ENCODE measurements at places on chromosomes 7 and 10. TPM values are rescaled to one million over a fixed set of nuclear protein-coding genes. Genes with fewer than 3 reads are reported as not detected.

DNA sequence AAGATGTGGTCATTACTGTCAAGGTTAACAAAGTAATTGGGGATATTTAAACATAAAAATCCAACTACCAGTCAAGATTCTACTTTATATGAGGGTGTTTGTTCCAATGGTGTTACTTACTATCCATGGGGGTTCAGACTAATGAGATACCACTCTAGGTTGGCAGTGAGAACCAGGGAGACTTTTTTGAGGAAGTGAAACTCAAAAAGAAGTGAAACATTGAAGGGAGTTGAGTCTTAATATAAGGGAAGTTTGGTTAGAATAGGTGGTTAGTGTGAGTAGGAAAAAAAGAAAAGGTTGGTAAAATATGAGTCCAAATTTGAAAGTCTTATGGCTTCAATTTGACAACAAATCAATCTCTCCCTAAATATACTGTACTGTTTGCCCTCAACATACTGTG lies 123.6 kb upstream of the ANK3 start:
- DNase-seq = no peak

PLXDC2 gene
- 0.53 TPM for total RNA-seq

ZCCHC24 gene
- 5.7 TPM for total RNA-seq

BTBD16 gene
- total RNA-seq = 0.78 TPM

GRCh38 chr7:157542068-157543021 lies 205.5 kb downstream of the DNAJB6 start:
- DNase-seq = no peak

- DNase-seq = no peak
Observed at GRCh38 chr10:6348096-6348874, 145.6 kb downstream of the PFKFB3 start.

RBP4 gene
- not detected for total RNA-seq

DNA sequence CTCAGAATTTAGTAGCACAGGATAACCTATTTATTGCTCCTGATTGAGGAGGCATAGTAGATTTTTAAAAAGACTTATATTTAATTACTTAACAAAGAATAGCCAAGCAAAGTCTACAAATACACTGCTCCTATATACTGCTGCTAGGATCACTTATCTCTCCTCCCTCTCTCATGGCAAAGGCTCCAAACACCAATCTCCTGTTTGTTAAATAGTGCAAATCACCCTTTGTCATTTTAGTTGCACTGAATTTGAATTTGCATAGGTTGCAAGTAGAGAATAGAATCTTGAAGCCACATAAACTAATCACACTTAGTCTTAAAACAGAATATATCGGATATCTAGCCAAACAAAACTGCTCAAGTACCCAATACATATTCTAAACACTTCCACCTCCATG lies 219.1 kb upstream of the LRRN3 start:
- no peak for DNase-seq

DNA sequence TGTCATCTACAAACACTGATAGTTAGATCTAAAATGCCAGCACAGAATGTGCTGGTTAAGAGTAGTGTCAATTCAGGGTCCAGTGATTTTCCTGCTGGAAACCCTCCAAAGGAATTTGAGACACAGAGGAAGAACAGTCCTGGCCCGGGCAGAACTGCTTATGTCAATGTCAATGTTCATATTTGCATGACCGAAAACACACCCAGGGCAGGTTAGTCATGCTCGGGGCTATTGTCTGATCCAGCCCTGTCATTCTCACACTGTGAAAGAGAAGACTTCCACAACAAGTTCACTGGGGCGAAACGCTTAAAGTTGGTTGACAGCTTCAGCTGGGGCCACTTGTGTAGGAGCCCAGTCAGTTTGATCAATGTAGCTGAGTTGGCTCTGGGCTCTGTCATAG lies 139.3 kb downstream of the C1GALT1 start:
- no peak for DNase-seq

- no peak for DNase-seq
Observed at GRCh38 chr7:89621925-89622641, 532.2 kb upstream of the STEAP1 start.

- no peak for DNase-seq
Observed at GRCh38 chr10:34624323-34625153, 190.6 kb downstream of the PARD3 start.

- peak; percentile 76 for DNase-seq
Observed at GRCh38 chr7:143263266-143264195, at the start of gene GSTK1. GSTK1 (plus strand) TSS chr7:143263441; CDS start chr7:143263514, 73 bp downstream.

KLHL7 gene
- 29.0 TPM for total RNA-seq

GARIN1A gene
- total RNA-seq = 3.6 TPM

HTR7 gene
- total RNA-seq = 0.22 TPM

- peak; percentile 1 for DNase-seq
Observed at GRCh38 chr10:130495891-130496636, 359.9 kb downstream of the GLRX3 start.

GRCh38 chr10:11064832-11065231 lies 47.2 kb downstream of the CELF2 start:
- DNase-seq = no peak

GRCh38 chr10:70913191-70913892 lies 25.0 kb upstream of the PCBD1 start:
- DNase-seq = no peak

DNA sequence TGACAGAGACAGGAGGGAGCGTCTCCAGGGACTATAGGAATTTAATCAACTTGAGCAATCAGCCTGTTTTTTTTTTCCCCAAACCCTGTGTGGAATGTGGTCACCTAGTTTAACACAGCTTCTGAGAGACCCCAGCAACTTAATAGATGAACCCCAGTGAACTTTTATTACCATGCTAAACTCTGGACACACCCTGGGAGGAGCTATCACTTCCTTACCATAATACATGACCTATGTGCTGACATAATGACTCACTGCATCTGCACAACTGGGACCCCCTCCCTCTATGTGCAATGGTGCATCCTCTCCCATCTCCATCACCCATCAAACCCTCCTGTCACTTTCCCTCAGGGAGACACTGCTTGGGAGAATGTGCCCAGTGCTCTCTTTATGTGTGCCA lies 83.7 kb downstream of the EPC1 start:
- DNase-seq = peak; percentile 22

CCDC201 gene
- total RNA-seq = not detected

DNA sequence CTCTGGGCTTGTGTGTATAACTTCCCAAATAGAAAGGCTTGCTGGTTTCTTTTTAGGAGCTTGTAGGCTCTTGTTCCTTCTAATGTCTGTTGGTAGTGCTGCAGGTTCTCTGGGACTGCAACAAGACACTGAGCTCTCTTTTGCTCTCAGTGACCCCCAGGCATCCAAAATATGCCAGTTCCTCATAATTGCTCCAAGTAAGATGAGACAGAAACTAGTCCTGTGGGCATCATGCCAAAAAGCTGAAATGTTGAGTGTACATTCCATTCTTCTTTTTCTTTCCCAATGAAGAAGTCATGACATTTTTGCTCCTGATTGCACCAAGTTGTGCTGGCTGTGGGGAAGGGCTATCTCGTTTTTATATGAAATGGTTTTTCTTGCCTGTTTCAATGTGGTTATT lies 7.1 kb upstream of the BTBD16 start:
- no peak for DNase-seq

GPR22 gene
- total RNA-seq = not detected

DNA sequence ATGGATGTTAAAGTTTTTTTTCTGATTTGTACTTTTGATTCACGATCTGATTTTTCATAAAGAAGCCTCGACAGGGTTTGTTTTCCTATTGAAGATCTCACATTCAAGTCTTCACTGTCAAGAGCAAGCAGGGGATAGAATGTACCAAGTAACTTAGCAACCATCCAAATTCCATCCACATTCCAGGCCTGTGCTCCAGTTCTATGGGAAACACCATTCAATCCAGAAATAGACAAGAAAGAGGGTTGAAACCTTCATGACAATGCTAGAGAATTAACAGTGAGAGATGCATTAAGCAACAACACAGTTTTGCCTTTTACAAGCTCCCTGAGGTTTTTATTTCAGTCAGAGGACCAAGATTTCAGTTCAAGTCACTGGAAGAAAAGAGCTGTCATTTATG lies 300.2 kb downstream of the NEBL start:
- DNase-seq = no peak

PNLIPRP2 gene
- not detected for total RNA-seq

DNA sequence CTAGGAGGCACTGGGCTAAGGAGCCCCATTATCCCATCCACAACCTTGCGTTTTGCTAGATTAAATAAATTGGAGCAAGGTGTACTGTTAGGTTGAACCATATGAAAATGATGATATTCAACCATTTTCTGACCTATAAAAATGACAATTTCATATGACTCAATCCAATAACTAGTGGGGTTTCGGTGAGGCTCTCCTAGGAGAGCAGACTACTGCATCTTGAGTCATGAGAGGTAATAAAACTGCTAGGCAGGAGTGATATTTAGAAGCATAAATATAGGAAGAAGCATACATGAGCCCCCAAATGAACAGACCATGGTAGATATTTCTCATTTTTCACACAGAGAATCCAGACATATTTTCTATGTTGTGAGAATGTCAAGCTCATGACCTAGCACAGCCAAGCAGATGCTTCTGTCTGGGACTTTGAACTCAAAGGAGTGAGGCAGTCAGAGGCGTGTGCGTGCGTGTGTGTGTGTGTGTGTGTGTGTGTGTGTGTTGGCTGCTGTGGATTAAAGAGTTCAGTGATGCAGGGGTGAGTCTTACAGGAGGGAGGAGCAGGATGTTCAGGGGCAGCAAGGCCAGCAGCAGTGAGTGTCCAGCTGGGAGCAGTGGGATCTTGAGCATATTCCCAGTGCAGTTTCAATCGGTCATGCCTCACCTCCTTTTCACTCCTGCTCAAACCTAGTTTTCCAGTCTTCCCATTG lies 17.8 kb upstream of the WDR11 start:
- DNase-seq = no peak

DNA sequence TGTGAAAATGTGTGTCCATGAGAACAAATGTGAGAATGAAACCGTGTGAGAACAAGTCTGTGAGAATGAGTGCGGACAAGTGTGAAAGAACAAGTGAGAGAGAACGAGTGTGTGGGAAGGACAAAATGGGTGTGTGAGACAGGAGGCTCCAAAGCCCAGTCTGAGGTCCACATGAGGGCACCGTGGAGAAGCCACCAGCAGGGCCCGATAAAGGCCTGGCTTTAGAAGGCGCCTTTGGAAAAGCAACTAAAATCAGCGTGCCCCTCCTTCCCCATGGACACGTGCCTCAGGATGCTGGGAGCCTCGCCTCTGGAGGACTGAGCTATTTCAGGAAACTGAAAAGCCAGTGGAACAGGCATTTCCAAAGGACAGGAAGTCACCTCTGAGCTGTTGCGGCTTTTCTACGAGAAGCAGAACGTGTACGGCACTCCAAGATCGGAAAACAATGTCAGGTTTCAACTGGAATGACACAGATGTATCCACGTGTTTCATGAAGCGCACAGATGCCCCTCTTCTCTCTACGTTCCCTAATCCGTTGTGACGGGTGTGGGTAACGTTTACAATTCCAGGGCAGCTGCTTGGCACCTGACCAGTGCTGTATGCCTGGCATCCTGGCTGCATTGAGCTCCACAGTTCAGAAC lies 46.4 kb downstream of the ESYT2 start:
- peak; percentile 80 for DNase-seq

- no peak for DNase-seq
Observed at GRCh38 chr7:119959811-119960210, 313.2 kb upstream of the KCND2 start.

GRCh38 chr7:108395426-108395825 lies 60.8 kb downstream of the NRCAM start:
- DNase-seq = no peak

KCP gene
- not detected for total RNA-seq

GRCh38 chr10:2760736-2761135 lies 306.6 kb upstream of the PFKP start:
- no peak for DNase-seq

- no peak for DNase-seq
Observed at GRCh38 chr10:11893749-11894278, 70.7 kb downstream of the PROSER2 start.

KNDC1 gene
- total RNA-seq = not detected

DNA sequence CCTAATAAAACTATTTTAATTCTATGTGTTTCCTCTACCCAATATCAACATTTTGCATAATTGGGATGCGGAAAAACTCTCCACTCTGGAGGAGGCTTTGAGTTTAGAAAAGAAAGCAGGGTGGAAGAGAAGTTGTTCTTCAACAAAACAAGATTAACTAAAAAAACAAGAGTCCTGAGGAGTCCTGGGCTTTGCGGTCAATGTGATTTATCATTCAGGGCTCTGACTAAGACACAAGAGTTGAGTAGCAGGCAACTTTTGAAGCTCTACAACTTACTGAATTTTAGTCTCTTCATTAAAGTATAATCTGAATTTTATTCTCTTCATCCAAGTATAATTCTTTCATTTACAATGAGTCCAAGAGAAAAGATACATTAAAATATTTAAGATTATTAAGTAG lies 18.3 kb upstream of the TMEM26 start:
- no peak for DNase-seq

MXI1 gene
- total RNA-seq = 8.5 TPM

- no peak for DNase-seq
Observed at GRCh38 chr7:99623091-99623693, 6.4 kb downstream of the ZSCAN25 start.

GAD2 gene
- total RNA-seq = not detected

ASB10 gene
- not detected for total RNA-seq

GRCh38 chr10:1377740-1378397 lies 321.7 kb downstream of the WDR37 start:
- DNase-seq = no peak

- DNase-seq = no peak
Observed at GRCh38 chr10:128017822-128018221, 108.4 kb downstream of the MKI67 start.

DNA sequence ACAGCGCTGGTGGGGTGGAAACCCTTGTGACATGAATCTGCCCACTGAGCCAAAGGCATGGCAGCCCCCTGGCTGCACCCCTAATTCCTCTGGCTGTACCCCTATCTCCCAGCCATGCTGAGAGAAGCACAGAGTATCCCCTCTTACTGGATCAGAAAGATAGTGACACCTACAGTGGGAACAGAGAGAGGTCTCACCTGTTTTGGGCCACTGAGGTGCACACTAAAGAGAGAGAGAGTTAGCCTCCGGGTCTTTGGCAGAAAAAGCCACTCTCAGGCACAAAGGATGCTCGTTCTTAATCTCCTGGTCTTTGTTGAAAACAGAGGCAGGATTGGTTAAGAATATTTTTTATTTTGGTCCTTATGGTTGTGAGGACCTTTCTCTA lies 11.3 kb downstream of the TSPAN14 start:
- no peak for DNase-seq

DNA sequence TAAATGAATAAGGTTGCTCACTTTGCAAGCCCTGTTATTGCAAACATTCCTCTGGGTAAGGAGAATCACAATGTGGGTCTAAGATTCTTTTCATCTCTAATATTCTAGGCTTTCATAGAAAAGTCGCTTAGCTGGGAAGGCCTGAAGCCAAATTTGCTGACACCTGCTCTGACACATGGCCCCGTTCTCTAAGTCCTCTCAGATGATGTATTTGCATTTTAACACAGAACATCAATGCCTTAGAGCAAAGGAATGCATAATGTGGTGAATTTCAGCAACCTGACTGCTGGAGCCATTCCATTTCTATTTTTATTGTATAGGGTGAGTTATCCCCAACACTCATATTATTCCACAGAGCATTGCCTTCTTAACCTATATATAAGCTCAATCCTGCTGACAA lies 682.1 kb upstream of the NRP1 start:
- DNase-seq = no peak
